Psoas muscle (tissue), 8 donors: ENCODE measurements at places on chromosomes 16 and 17. TPM values are rescaled to one million over a fixed set of nuclear protein-coding genes. Genes with fewer than 3 reads are reported as not detected.
A peak's percentile ranks its signal among the peaks of the same experiment; 100 is the strongest.

DNA sequence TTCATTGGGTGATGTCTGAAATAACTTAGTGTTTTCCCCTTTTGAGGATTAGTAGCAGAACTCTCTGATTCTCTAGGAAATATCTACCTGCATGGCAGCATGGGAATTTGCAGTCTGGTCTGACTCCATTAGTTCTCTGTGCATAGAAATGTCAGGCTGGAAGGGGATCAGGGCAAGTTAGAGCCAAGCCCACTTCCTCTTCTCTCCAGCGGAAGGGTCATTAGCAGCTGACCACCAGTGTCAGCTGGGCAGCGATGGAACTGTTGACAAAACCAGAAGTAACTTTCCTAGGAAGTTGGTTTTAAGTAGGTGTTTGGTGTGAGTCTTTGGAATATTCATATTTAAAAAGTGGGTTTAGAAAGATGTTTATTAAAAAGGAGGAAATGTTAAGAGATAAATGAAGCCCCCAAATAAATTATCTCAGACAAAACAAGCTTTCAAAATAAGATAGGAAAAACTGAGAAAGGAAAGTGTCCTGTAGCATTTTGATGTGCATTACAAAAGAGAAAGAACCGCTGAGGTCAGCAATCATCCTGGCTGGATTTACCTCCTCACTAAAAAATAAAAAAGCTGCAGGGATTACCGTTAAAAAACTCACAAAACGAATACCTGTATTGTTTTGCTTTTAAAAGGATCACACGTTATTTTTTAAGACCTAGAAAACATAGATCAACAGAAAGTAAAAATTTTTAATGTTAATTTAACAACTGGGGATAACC is 32.4 kb upstream of the MMD start:
- H3K27ac ChIP-seq, result no peak overlapping the region
- no peak overlapping the region for H3K4me3 ChIP-seq
- DNase-seq, result no peak
- peaks cover 12% of the 10 kb centered on the region for H3K4me1 ChIP-seq

GRCh38 chr17:82088838-82089722 is 9.0 kb downstream of the FASN start:
- H3K4me3 ChIP-seq, result no peak overlapping the region
- H3K27me3 ChIP-seq, result no peaks in the 10 kb centered on the region
- H3K36me3 ChIP-seq, result peaks cover 11% of the 10 kb centered on the region
- peak; percentile 55 for DNase-seq
- H3K4me1 ChIP-seq, result no peaks in the 10 kb centered on the region

- no peak overlapping the region for H3K27ac ChIP-seq
- H3K36me3 ChIP-seq, result peaks cover 28% of the 10 kb centered on the region
- no peak for DNase-seq
- peaks cover 9% of the 10 kb centered on the region for H3K4me1 ChIP-seq
These were observed 4.0 kb downstream of the SLC35B1 start for GRCh38 chr17:49703557-49704277.

- peak overlapping the region; percentile 4 for H3K4me3 ChIP-seq
- H3K27me3 ChIP-seq, result no peaks in the 10 kb centered on the region
- H3K27ac ChIP-seq, result peak overlapping the region; percentile 65
- peaks cover 19% of the 10 kb centered on the region for H3K4me1 ChIP-seq
These were observed 5.9 kb downstream of the ARSG start for GRCh38 chr17:68297195-68297594.

- no peak overlapping the region for H3K4me3 ChIP-seq
- no peak overlapping the region for H3K27ac ChIP-seq
- H3K27me3 ChIP-seq, result peaks cover 25% of the 10 kb centered on the region
- H3K36me3 ChIP-seq, result no peaks in the 10 kb centered on the region
- no peaks in the 10 kb centered on the region for H3K4me1 ChIP-seq
- peak; percentile 70 for DNase-seq
These were observed 1.3 kb downstream of the RAB37 start for GRCh38 chr17:74738051-74738996.

GRCh38 chr16:55048745-55049144 is 118.1 kb downstream of the IRX5 start:
- DNase-seq, result no peak
- H3K4me3 ChIP-seq, result no peak overlapping the region
- H3K27ac ChIP-seq, result no peak overlapping the region

DNA sequence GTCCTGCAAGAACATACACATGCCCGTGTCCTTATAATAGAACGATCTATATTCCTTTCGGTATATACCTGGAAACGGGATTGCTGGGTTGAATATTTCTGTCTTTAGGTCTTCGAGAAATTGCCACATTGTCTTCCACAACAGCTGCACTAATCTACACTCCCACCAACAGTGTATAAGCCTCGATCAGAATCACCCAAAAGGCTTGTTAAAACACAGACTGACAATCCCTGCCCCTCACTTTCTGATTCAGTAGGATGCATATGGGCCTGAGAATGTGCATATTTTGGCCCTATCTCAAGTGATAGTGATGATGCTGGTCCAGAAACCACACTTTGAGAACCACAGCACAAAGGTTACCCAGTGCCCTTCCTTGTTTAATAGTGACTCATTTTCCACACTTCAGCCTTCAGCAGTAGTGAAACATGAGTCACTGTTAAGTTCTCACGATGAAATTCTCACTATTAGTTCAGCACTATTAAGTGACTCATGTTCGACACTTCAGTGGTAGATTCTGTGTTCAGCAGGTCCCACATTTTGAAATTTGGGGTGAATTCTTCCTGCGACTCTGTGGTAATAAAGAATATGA is 215.6 kb downstream of the GRIN2A start:
- H3K27me3 ChIP-seq, result no peaks in the 10 kb centered on the region
- no peak overlapping the region for H3K4me3 ChIP-seq
- no peaks in the 10 kb centered on the region for H3K4me1 ChIP-seq
- H3K27ac ChIP-seq, result no peak overlapping the region
- DNase-seq, result no peak
- H3K36me3 ChIP-seq, result no peaks in the 10 kb centered on the region

DNA sequence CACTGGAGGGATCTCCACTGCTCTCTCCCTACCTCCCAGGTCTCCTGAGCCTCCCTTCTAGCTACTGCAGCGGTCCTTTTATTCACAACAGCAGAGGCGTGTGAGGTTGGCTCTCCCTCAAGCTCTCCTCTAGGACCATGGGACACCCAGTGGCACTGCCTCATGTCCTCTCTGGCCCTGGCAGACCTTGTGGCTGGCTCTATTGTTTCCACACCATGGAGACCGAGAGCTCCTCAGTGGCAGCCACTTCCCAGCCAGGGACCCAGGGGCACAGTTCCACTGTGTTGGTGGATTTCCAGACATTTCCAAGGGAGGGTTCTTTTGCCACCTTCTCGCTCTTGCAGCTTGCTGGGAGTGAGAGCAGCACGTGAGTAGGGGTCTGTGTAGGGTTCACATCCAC is 204.9 kb downstream of the AXIN2 start:
- no peak overlapping the region for H3K27ac ChIP-seq
- no peaks in the 10 kb centered on the region for H3K27me3 ChIP-seq
- H3K4me1 ChIP-seq, result no peaks in the 10 kb centered on the region
- H3K36me3 ChIP-seq, result no peaks in the 10 kb centered on the region
- no peak for DNase-seq
- no peak overlapping the region for H3K4me3 ChIP-seq

DNA sequence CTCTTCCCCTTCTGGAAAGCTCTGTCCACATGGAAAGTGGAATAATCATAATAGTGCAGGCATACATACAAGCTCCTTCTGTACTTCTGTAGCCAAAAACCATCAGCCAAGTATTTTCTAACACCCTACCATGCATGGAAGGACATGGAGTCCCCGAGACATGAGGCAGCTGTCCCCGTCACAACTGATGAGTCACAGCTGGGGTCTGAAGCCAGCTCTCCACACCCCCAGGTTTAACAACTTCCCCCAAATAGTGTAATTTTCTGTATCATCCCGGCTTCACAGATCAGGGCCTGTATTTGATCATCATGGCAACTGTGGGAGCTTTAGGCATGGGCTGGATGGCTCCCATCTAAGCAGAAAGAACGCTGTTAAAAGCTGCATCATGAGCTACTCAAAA is 16.6 kb downstream of the C16orf96 start:
- no peaks in the 10 kb centered on the region for H3K27me3 ChIP-seq
- no peak overlapping the region for H3K27ac ChIP-seq
- no peak for DNase-seq
- no peak overlapping the region for H3K4me3 ChIP-seq
- H3K36me3 ChIP-seq, result no peaks in the 10 kb centered on the region

DNA sequence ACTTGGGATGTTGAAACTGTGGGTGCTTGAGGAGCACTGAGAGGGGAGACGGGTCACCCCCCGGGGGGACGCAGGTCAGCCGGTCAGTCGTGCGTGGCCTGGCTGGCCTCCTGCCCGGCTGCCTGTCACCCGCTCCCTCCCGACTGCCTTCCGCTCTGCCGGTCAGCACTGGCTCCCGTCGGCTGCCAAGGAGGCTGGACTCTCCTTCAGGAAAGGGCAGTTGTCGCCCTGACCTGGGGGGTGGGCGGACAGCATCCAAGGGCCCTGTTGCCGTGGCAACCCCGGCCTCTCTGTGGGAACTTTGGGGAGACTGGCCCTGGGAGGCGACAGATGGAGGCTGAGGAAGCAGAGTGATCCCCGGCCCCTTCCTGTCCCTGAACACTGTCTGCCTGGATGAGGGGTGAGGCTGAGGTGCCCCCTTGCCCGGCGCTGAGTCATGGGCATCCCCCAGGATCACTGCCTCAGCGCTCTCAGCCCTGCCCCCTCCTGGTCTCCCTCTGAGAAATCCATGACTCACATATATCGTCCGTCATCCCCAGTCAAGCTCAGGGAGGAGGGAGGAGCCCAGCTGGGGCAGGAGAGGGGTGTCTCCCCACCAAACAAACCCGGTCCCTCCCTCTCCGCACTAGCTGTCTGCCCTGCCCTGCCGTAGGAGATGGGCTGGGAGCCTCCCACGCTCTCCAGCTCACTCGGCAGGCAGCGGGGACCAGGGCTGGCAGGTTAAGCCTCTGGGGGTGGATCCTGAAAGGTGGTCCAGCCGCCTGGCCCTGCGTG is at the start of gene ADGRG1:
Gene ADGRG1, plus strand, starts transcription at position 623 of the 774 bp plus-strand sequence. CDS start 21,658 bp downstream, outside the sequence.
- no peaks in the 10 kb centered on the region for H3K36me3 ChIP-seq
- H3K4me3 ChIP-seq, result peak within 1 kb of the TSS; percentile 59
- H3K27me3 ChIP-seq, result peaks cover 14% of the 10 kb centered on the region
- peak; percentile 73 for DNase-seq
- peak within 1 kb of the TSS; percentile 34 for H3K27ac ChIP-seq
- H3K4me1 ChIP-seq, result peaks cover 6% of the 10 kb centered on the region

- peaks cover 2% of the 10 kb centered on the region for H3K36me3 ChIP-seq
- H3K27ac ChIP-seq, result no peak overlapping the region
- no peak for DNase-seq
These were observed 6.0 kb downstream of the GGNBP2 start for GRCh38 chr17:36550491-36551417.

DNA sequence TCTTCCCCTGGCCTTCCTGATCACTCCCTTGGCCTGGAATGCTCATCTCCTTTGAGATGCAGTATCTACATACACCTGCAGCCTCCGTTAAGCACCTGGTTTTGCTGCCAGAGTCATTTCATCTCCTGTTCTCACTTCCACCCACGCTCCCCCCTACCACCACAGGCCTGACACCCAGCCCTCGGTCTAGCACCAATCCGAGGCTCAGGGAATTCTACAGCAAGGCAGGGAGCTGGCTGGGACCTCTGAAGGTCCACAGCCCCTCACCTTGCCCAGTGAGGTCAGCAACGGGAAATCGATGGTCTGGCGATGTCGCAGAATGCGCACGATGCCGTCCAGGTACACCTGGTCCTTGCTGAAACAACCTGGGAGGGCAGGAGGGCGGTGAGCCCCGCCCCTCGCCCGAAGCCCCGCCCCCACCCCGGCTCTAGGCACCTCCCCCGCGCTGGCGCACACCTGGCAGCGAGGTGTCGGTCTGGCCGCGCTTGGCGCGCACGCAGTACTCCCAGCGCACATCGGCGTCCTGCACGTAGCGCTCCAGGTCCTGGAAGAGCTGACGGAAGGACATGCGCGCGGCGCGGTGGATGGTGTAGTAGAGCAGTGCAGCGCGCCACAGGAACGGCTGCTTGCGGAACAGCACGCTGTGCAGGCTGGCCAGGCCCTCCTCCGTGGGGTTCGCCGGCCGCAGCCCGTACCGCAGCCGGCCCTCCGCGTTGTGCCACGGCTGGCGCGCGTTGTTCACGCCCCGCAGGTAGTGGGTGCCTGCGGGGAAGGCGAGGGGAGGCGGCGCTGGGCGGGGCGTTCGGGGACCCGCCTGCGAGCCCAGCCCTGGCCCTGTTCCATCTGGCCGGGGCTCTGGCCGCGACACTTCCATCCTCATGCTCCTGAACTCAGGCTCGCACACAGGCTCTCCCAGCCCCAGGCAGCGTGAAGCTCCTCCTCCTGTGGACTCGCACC is 5.7 kb downstream of the MATCAP1 start:
- peak overlapping the region; percentile 34 for H3K27ac ChIP-seq
- H3K27me3 ChIP-seq, result no peaks in the 10 kb centered on the region
- peaks cover 10% of the 10 kb centered on the region for H3K36me3 ChIP-seq
- peaks cover 41% of the 10 kb centered on the region for H3K4me1 ChIP-seq
- H3K4me3 ChIP-seq, result peak overlapping the region; percentile 60

- no peak overlapping the region for H3K27ac ChIP-seq
- H3K4me3 ChIP-seq, result no peak overlapping the region
- H3K27me3 ChIP-seq, result no peaks in the 10 kb centered on the region
- H3K4me1 ChIP-seq, result peaks cover 6% of the 10 kb centered on the region
These were observed 1.2 kb upstream of the FAM222B start for GRCh38 chr17:28843816-28844148.

Gene HYDIN
- 0.37 TPM for total RNA-seq

Gene SLC9A5
- 1.6 TPM for total RNA-seq

Gene KRTAP9-8
- not detected for total RNA-seq
